Activated T-cell treated with anti-CD3 and anti-CD28 coated beads, Interleukin-2, amount 50 U/mL, for 48 hours (primary cell): ENCODE measurements at places on chromosomes 7 and 10.

DNA sequence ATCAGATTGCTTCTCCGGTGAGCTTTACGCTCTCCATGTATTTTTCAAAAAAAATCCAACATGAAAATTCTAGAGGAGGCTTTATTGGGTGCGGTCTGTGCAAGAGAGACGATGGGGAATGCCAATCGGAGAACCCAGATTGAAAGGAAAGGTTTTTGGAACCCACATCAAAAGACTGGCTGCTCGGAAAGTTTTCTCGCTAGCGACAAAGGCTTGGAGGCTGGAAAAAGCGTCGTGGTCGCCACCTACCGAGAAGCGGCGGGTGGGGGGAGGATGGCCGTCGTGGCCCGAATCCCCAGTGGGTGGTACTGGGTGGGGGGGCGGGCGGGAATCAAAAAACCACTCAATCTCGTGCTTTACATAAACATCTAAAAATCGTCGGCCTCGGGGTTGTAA lies 1.1 kb upstream of the GTF2I start:
- DNase-seq, result peak; percentile 72

DNA sequence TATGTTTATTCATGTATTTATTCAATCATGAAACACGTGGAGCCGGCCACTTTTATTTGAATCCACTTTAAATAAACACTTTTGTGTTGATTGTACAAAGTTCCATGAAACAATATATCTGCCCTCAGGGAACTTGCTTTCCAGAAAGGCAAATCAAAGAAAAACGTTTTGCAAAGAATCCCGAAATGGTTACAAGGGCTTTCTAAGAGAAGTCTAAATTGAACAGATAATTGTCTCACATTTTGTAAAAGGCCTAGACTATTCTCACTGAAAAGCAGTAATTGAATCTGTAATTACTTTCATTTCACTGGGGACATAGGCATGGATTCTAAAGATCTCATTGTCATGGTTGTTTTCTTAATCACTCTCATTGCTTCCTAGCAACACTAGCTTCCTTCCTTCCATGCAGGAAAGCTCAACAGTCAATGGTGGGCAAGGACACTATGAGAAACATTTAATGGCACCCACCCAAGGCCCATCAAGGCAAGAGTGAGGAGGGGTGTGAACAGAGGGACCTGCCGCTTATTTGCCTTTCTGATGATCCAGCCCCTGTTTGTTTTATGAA lies 622.4 kb upstream of the C7orf33 start:
- DNase-seq, result no peak

DNA sequence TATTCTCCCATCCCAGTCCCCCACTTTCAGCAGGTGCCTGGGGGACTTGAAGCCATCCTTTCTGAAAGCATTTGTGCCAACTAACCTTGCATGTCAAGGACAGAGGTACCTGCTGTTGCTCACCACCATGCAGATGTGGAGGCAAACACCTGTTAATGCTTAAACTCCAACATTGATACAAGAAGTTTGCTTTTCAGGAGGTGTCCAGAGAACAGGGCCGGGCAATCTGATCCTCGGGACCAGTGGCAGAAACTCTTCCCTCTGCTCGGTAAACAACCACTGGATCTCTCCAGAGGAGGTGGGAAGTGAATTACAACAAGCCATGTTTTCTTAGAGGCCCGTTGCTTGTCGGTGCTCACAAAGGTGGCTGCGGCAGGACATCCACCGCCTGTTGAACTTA lies 54.7 kb downstream of the FGFR2 start:
- no peak for DNase-seq

DNA sequence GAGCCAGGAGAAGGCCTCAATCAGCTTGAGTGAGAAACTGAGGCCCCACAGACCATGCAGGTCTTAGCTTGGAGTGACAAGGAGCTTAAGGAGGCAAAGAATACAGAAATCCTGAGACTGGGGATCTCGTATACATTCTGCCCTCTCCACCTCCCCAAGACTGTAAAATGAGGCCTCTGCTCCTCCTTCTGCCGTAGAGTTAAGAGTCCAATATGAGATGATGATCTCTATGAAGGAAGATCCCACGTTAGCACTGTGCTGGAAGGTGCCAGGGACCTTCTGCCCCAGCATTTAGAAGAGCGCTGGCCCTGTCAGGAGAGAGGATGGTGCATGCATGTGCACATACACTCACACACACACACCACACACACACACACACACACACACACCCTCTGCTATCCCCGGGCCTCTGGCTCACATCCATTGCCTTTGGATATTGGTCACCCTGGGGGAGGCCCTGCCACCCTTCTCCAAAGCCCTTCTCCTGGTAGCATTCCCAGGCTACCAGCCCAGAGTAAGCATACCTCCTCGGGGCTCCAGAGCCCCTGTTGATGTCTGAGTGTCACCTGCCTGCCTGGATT lies 15.0 kb downstream of the ZCCHC24 start:
- DNase-seq, result no peak

DNA sequence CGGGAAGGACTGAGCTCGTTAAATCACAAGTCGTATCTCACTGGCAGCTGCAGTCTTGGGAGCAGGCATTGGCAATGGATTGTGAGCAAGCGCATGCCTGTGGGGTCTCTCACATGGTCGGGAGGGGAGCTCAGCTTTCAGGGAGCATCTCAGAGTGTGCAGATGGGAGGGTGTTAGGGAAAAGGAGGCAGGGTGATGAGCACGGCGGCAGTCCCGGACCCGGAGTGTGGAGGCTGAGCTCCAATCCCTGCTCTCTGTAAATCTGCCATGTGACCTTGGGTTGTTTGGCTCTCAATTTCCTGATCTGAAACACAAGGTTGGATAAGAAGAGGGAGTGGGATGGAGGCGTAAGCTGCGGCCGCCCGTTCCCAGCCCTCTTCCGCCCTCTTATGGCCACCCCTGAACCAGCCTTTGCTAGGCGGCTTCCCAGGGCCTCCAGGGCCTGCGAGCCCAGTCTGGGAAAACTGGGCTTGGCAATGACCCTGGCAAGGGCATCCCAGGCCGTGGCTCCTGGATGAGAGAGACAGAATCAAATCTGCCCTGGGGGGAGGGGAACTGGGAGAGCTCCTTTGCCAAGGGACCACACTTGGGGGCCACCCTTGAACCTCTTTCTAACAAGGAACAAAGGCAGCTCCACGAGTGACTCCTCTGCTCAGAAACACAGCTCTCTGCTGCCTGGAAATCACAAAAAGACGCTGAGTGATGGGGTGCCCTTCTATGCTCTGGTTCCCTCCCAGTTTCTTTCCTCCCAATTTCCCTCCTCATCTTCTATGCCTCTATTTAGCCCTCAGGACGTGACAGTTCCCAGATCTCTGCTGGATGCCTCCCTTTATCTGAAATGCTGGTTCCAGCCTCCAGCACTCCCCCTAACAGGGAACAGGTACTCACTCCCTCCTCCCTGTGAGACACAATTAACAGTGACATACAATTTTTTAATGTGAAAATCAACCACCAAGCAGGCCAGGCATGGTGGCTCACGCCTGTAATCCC lies 41.7 kb upstream of the LOXL4 start:
- DNase-seq, result peak; percentile 35

- DNase-seq, result no peak
Measured at GRCh38 chr7:90626013-90626412, 29.9 kb downstream of the CDK14 start.

GRCh38 chr7:82865856-82866255 lies 296.8 kb downstream of the PCLO start:
- DNase-seq, result no peak

- DNase-seq, result no peak
Measured at GRCh38 chr10:71316786-71317160, 2.3 kb upstream of the SLC29A3 start.

GRCh38 chr7:141238596-141239243 lies 164.9 kb downstream of the TMEM178B start:
- DNase-seq, result no peak

DNA sequence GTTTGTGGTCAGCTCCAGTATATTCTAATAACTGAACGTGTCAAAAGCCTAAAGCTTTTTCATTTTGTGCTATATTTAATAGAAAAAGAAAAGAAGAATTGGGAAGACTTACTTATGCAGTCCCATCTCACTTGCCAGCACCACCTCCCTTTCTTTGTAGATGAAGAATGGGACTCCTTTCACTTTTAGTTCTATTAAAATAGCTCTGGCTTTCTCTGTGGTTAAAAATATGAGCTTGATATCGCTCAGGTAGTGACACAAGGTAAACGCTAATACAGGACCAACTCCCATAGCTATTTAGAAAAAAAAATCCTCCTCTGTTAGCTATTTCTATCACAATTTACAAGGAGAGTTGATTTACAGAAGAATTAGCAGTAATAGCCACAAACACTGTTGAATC lies 176.8 kb downstream of the PDE1C start:
- no peak for DNase-seq

DNA sequence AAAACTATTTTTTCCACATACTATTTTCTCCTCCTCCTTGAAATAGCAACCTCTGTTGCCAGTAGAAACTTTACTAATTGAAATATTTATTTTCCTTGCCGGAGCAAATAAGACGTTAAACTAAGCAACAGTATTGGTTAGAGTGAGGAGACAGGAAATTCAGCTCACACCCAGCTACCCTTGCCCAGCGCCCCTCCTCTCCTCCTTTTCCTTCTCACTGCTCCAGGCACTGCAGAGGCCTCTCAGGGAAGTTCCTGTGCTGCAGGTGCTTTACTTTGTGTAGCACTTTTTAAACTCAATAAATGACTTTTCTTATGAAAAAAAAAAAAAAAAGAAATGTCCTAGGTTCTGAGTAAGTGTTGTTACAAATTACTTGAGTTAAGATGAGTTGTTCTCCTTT lies 134.0 kb downstream of the SEMA3E start:
- DNase-seq, result no peak

GRCh38 chr10:97708976-97709946 lies 4.3 kb upstream of the MARVELD1 start:
- peak; percentile 61 for DNase-seq

DNA sequence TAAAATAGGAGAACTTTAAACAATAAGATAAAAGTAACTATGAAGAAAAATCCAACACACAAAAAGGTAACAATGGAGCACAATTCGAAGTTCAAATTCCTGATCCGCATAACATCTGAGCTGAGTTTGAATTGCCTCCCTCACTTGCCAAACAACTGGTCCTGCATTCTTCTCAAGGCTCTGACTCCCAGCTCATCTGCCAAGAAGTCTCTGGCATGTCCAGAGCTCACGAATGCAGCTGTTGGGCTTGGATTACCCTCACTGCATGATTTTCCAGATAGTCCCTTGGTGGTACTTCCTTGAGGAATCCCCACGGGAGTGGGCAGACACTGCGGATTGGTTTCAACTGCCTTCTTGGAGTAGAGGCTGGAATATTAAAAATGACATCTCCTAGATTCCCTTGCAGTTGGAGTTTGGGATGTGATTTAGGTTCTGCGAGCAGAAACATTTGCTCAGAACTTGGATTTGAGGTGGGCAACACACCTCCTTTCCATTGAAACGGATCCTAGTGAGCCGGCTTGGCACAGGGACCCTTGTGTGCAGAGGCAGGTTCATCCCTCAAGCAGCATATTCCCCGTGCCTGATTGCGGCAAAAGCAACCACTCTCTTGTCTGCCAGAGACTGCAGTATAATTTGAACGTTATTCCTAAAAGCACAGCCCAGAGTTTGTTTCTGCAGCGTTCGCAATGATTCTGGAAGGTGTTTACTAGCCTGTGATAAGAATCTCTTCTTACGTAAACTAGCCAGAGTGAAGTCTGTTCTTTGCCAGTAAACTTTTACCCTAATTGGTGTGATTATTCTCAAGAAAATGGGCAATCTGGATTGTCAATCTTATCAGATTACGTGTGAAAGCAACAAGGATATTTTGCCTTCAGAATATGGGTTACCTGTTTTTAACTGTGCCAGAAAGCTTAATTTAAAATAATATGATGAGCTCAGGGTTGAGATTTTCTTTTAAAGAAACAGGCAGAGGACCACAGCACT lies 23.4 kb upstream of the PRKCQ start:
- no peak for DNase-seq

GRCh38 chr7:680411-681127 lies 45.9 kb upstream of the DNAAF5 start:
- no peak for DNase-seq

GRCh38 chr10:107485019-107485418 lies 320.5 kb upstream of the SORCS1 start:
- no peak for DNase-seq

DNA sequence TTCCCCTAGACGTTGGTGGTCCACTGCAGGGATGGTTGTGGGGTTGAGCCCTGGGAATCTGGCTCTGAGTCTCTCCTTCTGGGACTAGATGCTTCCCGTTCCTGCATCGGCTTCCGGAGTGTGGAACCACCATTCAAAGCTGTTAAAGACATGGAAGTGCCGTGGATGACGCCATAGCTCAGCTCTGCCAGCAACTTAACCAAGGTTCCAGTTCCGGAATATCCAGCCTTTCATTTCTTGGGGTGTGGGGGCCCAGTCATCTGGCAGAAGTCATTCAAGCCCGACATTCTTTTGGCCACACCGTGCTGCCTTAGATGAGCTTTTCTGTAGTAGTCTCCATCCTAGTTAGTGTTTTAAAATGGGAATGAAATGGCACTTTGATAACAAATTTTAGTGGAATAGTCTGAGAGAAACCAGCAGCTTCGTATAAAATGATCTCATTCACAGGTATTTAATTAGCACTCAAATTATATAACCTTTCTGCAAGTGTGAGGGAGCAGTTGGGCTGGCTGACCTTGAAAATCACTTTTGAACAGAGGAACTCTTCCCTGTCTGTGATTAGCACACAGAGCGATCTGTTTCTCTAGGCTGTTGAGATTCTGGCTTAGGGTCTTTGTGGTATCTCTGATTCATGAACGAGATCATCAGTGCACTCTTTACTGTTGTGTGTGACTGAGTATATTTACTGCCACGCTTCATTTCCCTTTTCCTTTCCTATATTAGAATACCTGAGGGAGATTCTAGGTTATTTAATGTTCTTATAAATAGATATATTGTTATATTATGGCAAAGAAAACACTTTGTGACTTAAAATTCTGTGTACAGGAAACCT lies 19.9 kb downstream of the LMTK2 start:
- DNase-seq, result no peak

- DNase-seq, result no peak
Measured at GRCh38 chr7:40211276-40212003, 76.6 kb downstream of the SUGCT start.

DNA sequence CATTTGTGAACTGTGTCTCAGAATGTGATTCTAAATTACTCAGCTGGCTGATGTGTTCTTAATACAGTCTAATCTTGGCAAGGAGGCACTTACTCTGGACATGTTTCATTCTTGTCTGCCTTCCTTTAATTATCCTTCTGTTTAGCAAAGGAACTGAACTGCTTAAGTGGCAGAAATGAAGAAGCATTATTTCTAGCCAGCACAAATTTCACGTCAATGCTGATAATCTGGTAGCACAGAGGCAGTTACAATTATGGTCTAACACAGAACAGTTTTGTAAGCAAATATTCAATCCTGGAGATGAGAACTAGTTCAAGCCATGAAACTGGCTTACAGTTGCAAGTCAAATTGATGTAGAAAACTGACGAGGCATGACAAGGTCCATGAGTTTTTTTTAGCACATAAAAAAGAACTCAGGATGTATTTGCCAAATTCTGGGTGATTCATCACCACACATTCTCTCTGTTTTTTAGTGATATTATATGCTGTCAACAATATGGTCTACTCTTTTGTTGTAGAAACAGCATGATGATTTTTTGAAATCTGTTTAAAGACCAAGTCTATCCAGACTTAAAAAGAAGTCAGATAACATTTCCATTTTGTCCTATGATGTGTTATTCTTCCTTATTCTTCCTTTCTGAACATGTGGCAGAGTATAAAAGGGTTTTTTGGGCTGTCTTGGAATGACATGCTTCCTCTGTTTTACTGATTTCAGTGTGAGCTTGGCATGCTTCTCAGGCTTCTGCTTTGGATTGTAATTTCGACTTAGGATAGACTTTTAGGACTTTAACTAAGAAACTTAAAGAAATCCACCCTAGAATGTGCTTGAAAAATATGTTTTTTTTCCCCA lies 154.8 kb downstream of the DNAJB9 start:
- DNase-seq, result no peak
